Stimulated activated CD8-positive, alpha-beta memory T cell treated with anti-CD3 and anti-CD28 coated beads, Interleukin-15, amount 100 ng/mL, for 24 hours (primary cell): ENCODE measurements at places on chromosomes 2 and 18.

DNA sequence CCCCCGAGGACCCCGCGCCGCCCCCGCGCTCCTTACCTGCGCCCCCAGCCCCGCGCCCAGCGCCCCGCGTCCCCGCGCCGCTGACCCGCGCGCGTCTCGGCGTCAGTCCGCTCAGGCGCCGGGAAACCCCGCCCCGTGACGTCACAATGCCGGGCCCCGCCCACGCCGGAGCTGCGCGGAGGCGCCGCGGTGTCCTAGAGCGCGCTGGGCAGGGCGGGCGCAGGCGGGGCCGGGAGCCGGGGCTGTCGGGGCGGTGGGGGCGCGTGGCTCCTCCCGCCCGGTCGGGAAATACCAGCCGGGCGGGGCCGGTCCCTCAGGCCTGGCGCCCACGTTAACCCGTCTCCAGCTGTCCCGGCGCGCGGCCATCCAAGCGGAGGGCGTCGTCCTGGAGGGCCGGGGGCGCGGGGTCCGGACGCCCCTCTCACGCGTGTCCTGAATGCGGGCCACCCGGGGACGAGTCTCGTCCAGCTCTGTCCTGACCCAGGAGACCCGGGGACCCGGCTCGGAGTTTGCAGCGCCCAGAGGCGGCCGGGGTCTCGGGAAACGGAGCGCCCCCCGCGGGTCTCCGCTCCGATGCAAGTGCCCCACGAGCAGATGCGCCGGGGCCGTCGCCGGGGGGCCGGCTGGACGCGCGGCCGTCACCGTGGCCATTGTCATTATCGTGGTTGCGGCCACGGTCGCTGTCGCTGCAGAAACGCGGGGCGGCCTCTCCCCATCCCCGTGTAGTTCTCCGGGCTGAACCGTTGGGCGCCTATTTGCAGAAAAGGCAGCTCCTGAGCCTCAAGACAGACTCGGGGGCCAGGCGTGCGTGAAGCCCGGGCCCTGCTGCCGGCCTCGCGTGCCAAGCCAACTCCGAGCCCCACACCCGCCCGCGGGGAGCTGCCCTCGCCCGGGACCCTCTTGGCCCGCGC lies at the start of gene SLC66A2:
TSS of gene SLC66A2 (minus strand) at position 109 of the 911 bp plus-strand sequence. CDS start 727 bp downstream, outside the sequence.
- peak; percentile 98 for DNase-seq

DNA sequence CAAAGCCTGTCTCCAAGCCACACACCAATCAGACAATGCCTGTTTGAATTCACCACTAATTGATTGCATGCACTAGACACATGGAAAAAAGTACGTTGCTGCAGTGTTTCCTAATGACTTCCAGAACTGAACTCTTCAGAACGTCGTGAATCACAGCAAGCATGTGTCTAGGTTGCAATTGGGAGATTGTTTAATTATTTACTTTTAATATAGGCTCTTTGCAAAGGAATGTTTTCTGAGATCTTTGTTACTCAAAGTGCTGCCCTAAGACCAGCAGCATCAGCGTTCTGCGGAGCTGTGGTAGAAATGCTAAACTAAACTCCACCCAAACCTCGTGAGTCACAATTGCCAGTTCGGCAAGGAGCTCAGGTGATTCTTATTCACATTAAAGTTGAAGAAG lies 52.7 kb upstream of the CCDC68 start:
- DNase-seq, result no peak

DNA sequence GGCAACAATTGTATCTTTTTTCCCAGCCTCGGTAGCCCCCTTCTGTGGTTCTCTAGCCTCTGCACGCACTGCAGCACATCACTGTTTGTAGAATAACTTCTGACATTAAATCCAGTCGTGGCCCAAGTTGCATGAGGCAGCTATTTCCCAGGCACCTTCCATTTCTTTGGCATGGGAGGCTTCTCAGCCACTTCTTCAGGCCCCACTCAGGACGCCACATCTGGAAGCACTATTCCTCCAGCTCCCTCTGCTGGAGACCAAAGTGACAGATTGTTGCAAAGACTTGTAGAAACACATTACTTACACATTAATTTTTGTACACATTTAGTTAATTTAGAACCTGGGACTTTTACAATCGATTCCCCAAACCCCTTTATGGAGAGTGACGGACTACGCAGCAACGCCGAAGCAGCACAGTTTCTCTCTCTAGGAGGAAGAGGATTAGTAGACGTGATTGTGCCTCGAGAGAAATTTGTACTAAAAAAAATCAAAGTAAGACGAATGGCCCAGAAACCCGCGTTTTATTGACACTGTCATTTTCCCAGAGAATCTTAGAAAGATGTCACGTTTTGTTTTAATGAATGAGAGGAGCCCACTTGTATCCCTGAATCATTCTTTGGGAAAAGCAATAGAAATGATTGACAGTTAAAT lies 57.8 kb upstream of the RGPD5 start:
- DNase-seq, result no peak

DNA sequence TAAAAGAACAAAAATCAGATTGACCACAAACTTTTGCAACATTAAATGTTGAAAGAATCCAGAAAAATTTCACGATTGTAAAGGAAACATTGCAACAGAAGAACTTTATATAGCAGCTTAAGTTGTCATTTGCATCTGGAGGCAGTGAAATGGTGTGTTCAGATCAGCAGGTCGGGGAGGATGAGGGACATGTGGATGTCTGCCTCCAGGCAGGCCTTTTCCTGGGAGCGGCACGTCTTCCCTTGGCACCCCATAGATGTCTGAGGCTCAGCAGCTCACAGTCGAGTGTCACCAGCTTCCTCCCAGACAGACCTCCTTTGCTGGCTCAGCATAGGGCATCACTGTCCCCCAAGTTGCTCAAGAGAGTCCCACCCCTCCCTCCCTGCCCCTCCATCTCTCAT lies 44.3 kb upstream of the ASB1 start:
- DNase-seq, result no peak
